Stimulated activated naive CD4-positive, alpha-beta T cell treated with Interleukin-2 at 50 U/mL for 16 hours (primary cell): ENCODE measurements at places on chromosomes 2 and 18.

DNA sequence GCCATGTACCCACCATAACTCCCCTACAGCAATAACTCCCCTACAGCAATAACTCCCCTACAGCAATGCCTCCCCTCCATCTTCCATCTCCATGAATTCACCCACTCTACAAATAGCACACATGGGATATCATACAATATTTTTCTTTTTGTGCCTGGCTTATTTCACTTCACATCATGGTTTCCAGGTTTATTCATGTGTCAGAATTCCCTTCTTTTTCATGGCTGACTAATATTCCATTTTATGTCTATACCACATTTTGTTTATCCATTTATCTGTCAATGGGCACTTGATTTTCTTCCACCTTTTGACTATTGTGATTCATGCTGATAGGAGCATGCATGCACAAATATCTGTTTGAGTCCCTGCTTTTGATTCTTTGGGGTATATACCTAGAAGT, 178.3 kb downstream of the SMAD7 start:
- no peak for DNase-seq

DNA sequence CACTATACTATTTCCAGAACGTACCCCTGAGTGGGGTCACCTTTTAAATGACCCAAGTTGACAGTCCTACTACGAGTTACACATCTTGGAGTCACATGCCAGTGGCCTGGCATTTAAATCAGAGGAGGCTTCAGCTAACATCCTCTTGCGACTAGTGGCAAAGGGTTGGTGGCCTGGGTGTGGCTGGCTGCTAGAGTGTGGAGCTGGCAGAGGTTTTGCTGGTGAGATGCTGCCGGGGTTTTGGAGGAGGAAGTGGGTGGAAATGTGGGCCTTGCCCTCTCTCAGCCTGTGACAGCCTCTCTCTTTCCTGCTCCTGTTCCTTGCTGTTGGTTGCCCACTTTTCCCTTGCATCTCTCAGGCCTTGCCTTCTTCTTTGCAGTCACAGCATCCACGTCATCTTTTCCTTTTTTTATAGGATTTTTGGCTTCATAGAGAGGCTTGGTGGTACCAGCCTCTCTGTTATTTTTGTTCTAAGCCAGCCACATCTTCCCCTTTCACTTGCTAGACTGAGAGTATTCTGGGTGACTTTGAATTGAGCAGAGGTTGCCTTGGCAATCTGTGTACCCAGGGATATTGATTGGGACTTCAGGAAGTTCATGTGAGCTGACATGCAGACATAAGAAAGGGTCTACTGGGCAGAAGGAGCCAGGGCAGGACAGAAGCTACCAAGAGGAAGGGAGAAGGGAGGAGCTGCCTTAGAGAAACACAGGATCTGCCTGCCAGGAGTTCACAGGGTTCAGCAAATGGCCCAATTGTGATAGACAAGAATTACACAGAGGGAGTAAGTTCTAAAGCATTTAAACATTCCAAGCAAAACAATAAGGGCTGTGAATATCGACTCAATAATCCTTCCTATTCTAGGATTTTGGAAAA, 55.4 kb downstream of the CDC42EP3 start:
- peak; percentile 25 for DNase-seq

GRCh38 chr18:63319383-63320122, at the start of gene BCL2:
Gene BCL2 (minus strand): TSS chr18:63319769.
- no peak for DNase-seq

DNA sequence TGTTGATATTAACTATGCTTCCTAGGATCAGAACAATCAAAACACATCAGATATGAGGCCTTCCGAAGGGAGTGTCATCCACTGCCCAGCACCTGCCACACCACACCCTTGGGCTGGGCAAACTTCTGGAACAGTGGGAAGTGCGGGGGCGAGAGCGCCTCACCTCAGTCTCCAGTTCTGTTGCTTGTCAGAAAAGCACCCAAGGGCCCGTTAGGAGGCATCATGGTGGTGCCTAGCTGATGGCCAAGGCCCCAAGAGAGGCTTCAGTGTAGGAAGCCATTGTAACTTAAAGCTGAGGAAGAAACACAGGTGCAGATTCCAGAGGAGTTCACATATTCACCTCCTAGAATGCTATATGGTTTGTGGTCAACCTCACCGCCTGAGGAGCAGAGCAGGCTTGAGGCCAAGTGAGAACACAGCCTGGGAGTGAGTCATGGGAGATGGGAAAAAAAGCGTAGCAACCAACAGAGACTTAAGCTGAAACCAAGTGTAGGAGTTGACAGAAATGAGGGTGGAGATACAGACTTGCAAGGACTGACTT, 85.1 kb upstream of the ATL2 start:
- peak; percentile 36 for DNase-seq

DNA sequence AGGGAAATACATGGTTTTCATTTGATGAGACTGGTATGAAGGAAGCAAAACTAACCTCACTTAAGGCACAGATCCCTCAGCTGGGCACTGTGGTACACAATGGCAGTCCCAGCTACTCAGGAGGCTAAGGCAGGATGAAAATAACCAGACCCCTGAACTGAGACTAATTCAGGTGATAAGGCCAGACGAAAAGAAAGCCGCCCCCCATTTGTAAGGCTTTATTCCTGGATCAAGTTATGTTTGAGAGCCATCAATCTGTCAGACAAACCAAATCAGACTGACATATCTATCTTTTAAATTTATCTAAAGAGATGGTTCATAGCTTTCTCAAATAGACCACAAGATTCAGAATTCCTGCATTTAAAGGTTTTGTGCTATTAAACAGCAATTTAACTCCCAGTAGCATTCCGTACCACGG, 4.1 kb downstream of the SRSF7 start:
- no peak for DNase-seq

DNA sequence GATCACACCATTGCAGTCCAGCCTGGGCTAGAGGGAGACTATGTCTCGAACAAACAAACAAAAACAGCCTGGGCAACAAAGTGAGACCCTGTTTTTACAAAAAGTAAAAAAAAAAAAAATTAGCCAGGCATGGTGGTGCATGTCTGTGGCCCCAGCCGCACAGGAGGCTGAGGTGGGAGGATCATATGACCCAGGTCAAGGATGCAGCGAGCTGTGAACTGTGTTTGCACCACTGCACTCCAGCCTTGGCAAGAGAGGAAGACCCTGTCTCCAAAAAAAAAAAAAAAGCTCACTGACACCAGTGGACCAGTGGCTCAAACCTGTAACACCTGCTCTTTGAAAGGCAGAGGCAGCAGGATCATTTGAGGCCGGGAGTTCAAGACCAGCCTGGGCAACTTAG, 40.1 kb downstream of the UNC50 start:
- no peak for DNase-seq

DNA sequence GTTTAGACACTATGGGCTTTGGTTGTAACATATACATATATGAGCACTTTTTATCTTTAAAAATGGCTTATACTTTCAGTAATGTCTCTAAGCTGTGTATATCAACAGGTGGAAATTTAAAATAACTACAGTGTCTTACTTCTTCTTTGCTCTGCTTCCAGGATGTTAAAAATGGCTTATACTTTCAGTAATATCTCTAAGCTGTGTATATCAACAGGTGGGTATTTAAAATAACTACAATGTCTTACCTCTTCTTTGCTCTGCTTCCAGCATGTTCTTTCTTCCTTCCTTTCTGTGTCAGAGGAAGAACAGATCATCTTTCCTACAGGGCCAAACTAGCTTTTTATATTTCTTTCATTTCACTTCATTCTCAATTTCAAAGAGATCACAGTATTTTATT, 689.6 kb downstream of the EPHA4 start:
- no peak for DNase-seq

DNA sequence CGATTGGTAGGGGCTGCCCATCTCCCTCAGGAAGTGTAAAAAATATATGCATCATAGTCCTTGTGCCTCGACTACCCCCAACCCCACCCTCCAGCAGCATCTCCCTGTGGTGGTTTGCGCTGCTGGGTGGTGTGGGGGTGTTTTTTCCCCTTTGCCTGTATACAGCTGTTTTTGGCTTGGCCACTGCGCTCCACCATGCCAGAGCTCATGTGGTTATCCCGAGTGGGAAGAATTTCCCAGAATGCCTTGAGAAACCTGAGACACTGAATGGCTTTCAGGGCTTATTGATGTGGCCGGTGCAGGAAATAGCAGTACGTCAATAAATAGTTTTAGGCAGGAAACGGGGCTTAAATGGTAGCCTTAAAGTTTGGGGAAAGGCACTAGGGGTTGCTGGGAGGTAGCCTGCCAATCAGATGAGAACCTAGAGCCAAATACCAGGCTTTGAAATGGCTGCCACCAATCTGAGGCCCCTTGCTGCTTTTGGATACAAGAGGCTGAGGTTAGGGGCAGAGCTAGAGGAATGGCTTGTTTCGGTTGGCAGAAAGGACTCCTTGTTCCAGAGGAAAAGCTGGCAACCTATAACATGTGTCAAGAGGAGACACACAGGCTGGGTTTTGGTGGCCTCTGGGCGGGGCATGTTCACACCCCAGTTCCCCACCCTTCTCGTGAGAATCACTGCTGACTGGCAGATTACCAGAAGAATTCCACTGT, 144.1 kb downstream of the SMAD7 start:
- no peak for DNase-seq

GRCh38 chr18:51659781-51660180, 462.3 kb upstream of the MEX3C start:
- no peak for DNase-seq

GRCh38 chr2:120448961-120449810, 103.2 kb downstream of the INHBB start:
- DNase-seq = no peak

- peak; percentile 80 for DNase-seq
Measured at GRCh38 chr2:105873721-105874120, 129.0 kb downstream of the NCK2 start.

- no peak for DNase-seq
Measured at GRCh38 chr2:144510294-144510991, 9.5 kb downstream of the ZEB2 start.

DNA sequence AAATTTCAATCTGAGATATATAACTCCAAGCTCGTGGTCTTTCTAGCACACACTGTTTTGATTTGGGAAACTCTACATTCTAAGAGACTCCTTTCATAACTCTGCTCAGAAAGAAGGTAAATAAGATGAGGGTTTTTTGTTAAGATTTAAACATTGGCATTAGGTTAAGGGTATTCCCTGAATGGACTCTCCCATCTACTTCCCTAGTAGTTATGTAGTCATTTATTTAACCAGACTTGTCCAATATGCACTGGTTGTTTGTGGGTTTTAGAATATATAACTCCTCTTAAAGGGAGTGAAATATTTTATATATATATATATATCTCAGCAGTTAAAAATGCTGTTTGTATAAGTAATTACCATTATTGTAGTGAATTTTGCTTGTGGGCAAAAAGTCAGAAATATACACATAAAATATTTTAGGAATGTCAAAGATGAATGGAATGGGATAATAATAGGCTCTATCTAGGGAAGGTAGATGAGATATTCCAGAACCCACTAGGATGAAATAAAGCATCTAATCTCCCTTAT, 61.5 kb upstream of the WDR75 start:
- no peak for DNase-seq

- no peak for DNase-seq
Measured at GRCh38 chr2:27606611-27607010, 22.2 kb downstream of the CCDC121 start.

GRCh38 chr2:10794876-10795275, 17.7 kb downstream of the PDIA6 start:
- no peak for DNase-seq

GRCh38 chr2:179652296-179652695, 209.1 kb downstream of the ZNF385B start:
- no peak for DNase-seq

- peak; percentile 48 for DNase-seq
Measured at GRCh38 chr2:162073888-162074631, at the start of gene DPP4. Gene DPP4 (minus strand): TSS chr2:162074215. CDS start chr2:162073981, 234 bp downstream.

GRCh38 chr2:80392441-80392840, 87.9 kb upstream of the LRRTM1 start:
- no peak for DNase-seq

GRCh38 chr18:28063271-28063761, 113.6 kb downstream of the CDH2 start:
- no peak for DNase-seq

- no peak for DNase-seq
Measured at GRCh38 chr2:16958266-16958665, 292.6 kb upstream of the CYRIA start.

GRCh38 chr2:105262651-105263091, 21.1 kb downstream of the GPR45 start:
- DNase-seq = no peak

- no peak for DNase-seq
Measured at GRCh38 chr2:144201868-144202468, 318.0 kb downstream of the ZEB2 start.

- DNase-seq = no peak
Measured at GRCh38 chr2:96898641-96899412, 28.9 kb upstream of the SEMA4C start.
